Effector memory CD8-positive, alpha-beta T cell (primary cell): ENCODE measurements at places on chromosomes 11 and 22.
A peak's percentile ranks its signal among the peaks of the same experiment; 100 is the strongest.

GRCh38 chr22:27422442-27422841 lies 379.1 kb downstream of the MN1 start:
- no peak overlapping the region for H3K27ac ChIP-seq
- H3K4me1 ChIP-seq = no peaks in the 10 kb centered on the region
- H3K27me3 ChIP-seq = peaks cover 12% of the 10 kb centered on the region
- H3K36me3 ChIP-seq = peaks cover 2% of the 10 kb centered on the region
- DNase-seq = no peak

DNA sequence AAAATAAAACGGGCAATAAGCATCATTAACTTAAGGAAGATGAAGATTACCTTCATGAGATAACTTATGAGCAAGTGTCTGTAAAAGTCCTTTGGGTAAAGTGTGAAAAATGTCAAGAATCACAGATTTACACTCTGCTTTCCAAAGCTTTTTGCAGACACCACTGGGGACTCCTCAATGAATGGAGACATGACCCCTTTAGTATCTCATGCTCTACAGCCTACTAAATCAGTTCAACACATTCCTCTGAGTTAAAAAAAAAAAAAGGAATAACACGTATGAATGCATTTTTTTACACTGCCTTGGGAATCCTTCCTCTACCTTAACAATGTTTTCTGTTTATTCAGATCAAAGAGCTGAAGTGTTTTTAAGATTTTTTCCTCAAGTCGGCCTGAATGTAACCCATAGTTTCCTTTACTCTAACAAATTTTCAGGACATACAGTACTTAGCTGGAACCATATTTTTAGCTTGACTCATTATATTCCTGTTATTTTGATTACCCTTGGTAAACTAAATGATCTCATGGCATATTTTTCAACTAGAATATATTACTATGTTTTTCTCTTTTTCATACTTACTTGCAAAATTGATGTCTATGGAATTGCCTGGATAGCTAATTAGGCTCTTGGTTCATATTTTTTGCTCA lies 25.9 kb upstream of the RAB30 start:
- H3K27me3 ChIP-seq = peaks cover 9% of the 10 kb centered on the region
- H3K36me3 ChIP-seq = no peaks in the 10 kb centered on the region
- H3K4me1 ChIP-seq = no peaks in the 10 kb centered on the region

GRCh38 chr22:38798496-38798895 lies 4.6 kb upstream of the DNAL4 start:
- peaks cover 9% of the 10 kb centered on the region for H3K4me1 ChIP-seq
- DNase-seq = no peak
- no peaks in the 10 kb centered on the region for H3K36me3 ChIP-seq

- H3K4me3 ChIP-seq = no peak overlapping the region
- peaks cover 20% of the 10 kb centered on the region for H3K4me1 ChIP-seq
- no peak for DNase-seq
- H3K27ac ChIP-seq = no peak overlapping the region
- no peaks in the 10 kb centered on the region for H3K27me3 ChIP-seq
These were observed 14.6 kb downstream of the PHLDA2 start for GRCh38 chr11:2914455-2915195.

DNA sequence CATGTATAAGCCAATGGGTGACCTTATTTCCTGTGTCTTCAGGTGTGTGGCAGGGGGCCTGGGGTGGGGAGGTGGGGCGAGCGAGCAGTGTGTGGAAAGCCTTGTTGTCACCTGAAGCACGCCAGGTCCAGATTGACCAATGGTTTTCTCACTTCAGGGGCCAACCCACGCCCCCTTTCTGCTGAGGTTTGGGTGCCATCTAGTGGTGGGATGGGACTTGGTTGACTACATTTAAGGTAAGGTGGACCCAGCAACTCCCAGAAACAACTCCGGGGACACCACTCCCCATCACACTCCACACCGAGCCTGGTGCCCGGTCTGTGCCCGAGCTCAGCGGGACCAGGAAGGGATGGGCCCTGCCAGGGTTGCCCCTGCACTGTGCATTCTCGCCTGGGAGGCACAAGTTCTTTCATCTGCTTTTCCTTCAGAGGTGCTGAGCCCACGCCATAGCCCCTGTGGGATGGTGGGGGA lies 40.0 kb downstream of the TPCN2 start:
- H3K4me3 ChIP-seq = no peak overlapping the region
- peak; percentile 40 for DNase-seq
- H3K27me3 ChIP-seq = no peaks in the 10 kb centered on the region
- no peak overlapping the region for H3K27ac ChIP-seq
